ENCODE measurements at places on chromosomes 12 and 14.
A peak's percentile ranks its signal among the peaks of the same experiment; 100 is the strongest.

DNA sequence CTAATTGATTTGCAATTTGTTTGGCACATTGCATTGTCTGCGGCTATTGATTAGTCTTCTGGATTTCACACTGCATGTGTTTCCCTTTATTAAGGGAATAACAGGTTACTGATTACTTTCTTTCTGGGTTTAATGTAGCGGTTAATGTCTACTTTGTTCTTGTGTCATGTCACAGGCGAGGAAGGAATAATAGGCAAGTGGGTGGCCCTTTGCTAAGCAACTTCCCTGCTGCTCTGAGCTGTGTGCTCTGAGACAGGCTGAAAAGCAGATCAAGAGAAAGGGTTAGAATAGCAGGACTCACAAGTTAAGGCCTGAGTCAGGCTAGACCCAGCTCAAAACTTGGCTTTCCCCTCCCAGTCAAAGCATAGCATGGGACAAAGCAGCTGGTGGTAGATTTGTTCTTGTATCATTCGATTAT lies 77.2 kb downstream of the NKX2-1 start:
- no peak for DNase-seq

DNA sequence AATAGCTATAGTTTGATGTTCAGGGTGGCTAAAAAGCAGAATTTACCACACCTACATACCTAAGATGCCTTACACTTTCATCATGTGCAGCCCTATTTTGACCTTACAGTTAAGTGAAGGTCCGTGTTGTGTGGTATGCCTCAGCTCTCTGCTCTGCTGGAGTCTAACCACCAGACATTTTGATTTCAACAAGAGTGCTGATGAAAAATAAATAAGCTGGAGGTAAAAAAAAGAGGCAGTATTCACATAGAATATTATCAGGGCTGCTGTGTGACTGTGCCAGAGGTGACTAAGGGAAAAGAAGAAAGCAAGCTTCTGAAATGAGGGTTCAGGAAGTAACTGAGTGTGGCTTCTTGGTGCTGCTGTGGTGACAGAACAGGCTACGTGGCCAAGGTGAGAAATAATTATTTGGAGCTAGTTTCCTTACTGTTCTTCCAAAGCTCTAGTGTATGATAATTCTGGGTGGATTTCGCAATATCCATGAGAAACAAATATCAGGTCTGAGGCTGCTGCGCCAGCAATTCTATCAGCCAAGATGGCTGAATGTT lies 188.8 kb downstream of the STXBP6 start:
- no peak for DNase-seq

- no peak for DNase-seq
These were observed 19.5 kb upstream of the NAP1L1 start for GRCh38 chr12:76103958-76104357.

DNA sequence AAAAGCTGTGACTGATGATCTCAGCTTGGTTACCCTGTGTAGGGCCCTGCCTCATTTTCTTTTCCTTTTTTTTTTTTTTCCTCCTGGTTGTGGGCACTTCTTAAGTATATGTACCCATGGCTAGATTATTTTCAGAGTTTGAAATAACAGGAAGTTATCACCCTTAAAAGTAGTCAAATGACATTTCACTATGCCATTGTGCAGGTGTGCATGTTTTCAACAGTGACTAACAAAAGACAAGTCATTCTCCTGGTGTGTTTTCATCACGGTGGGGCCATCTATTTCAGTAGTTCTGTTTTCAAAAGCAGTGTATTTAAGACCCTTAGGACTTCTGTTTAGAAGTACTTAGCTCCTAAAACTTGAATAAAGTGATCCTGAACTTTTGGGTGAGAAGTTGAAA lies 15.0 kb downstream of the GABARAPL1 start:
- DNase-seq = no peak

- DNase-seq = no peak
These were observed 108.3 kb upstream of the CPSF6 start for GRCh38 chr12:69131077-69131476.

DNA sequence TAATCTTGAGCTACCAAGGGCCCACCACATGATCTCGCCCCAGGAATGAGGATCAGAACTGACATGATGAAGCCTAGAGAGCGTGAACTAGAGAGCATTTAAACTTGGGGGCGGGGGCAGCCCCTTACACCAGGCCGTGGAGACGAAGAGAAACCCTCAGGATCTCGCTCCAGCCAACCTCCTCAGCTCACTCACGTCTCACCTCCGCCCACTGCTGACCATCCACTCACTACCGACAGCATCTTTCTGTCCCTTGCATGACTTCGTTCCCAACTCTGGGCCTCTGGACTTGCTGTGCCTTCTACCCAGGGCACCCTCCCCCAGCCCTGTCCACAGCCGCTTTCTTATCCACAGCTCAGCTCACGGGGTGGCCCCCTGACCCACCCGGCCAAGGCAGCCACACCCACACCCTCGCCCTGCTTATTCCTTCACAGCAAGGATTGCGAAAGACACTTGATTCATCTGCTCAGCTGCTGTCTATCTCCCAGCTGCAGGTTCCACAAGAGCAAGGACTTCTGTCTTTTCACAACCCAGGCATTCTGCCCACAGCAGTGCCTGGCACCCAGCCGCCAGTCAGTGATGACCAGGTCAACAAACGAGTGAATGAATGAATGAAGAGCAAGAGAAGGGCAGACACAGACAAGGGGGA lies 6.4 kb downstream of the STX2 start:
- no peak for DNase-seq

DNA sequence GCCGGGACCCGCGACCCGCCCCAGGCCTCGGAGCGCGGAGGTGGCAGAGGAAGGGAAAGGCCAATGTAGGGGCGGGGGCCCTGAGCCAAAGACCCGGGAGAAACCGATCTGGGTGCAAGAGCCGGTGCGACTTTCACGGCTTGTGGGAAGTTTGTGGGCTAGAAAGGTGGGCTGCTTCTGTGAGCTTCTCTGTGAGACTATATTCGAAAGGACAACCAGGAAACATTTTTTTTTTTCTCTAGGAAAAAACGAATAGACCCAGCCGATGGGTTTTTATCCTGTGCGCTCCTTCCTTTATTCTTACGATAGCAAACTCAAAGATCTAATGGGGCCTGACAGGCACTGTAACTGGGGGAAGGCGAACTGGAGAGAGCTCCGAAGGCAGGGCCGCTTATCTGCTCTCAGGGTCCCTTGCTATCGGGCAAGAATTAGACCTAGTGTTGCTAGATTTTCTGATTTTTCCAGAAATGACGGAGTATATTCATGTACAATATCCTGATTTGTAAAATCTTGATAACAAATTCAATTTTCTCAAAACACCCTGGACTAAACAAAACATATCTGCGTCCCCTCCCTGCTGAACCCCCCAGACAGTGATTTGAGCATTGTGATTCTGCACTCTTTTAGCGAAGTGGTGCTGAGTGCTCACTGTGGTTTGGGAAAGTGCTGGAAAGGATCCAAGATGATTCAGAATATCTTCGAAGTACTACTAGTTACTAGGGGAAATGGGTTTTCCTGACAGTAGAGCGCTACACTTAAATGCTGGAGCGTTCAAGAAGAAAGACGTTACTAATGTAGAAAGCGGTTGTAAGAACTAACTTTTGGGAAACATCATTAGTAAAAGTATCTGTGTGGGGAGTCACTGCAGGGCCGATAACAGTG lies 563 bp upstream of the STXBP6 start:
- no peak for DNase-seq

- DNase-seq = no peak
These were observed 37.0 kb downstream of the DTX1 start for GRCh38 chr12:113093409-113094101.

- DNase-seq = no peak
These were observed 137.8 kb downstream of the GPHN start for GRCh38 chr14:66645716-66646115.

DNA sequence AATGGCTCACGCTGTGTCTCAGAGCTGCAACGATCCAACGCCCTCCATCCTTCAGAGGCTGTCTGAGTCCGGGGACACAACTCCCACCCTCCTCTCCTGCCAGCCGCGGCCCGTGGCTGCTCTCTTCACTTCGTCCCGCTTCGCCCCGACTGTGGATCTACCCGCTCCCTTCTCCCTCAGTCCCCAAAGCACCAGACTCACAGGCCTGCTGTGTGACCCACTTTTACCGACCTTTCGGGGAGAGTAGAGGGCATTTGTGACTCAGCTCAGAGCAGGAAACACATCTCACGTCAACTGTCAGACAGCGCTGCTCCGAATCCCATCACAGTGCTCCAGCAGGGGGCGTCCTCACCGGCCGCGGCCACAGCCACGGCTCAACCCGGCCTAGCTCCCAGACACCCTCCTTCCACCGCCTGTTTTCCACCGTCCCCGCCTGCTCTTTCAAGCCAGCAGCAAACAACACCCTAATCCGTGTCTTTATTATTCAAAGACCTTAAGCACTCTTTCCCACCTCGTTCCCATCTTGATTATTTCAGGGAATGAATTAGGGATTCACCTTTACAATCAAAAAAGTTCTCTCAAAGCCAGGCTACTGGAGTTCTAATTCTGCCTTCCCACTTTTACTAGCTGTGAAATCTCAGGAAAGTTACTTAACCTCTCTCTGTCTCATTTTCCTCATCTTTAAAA lies 5.0 kb upstream of the AQP2 start:
- DNase-seq = peak; percentile 55

- DNase-seq = no peak
These were observed 4.1 kb upstream of the KIF26A start for GRCh38 chr14:104134061-104134965.

DNA sequence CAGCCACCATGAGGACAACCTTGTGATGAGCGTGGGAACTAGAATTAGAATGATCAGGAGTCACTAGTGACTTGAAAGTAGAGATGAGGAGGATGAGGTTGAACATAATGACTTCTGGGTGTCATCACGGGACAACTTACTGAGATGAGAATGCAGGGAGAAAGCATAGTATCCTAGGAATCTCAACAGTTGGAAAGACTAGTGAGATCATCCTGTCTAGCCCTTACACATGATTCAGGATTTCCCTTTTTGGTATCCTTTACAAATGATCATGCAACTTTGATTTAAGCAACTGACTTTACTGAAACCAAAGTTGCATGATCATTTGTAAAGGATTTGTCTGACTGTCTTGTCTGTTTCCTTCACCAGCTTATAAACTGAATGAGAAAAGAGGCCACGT lies 51.8 kb upstream of the HIF1A start:
- DNase-seq = no peak

DNA sequence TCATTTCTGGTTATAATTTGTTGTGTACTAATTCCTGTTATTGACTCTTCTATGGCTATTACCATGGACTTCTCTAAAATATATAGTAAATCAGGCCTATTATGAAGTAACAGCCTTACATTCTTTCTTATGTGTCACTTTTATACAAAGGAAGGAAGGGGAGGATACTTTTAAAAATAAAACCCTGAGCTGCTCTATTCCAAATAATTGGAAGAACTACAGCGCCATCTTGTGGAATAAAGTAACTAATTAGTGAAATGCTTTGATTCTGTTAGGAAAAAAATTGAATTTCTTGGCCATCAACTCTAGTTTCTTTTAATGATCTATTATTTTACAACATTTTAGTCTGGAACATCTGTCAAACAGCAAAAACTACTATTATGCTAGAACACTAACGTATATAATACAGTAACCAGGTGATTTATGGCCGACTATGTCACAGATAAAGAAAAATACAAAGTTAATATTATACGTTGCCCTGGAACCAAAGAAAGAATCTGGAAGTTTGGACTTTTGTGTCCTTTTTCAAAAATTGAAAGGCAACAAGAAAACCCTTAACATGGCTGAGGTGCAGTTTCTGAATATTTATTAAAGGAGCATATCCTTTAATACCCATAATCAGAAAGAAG lies 55.0 kb upstream of the NELL2 start:
- DNase-seq = no peak

DNA sequence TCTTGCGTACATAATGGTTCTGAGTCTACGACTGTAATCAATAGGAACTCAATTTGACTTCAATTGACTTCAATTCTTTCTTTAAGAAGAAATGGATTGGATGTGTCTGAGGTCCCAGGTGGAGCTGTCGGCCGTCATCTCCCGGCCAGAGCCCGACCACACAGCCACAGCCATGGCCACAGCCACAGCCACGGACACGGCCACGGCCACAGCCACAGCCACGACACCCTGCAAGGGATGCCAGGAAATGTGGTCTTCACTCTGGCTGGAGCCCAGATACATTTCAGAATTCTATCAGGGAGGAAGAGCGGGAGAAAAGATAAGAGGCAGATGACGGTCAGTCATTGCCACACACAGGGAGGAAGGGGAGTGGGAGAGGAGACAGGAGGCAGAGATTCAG lies 58.9 kb downstream of the GALNT9 start:
- DNase-seq = no peak

All from activated naive CD4-positive, alpha-beta T cell (primary cell).